ENCODE measurements at places on chromosomes 11 and 22.

- no peak for DNase-seq
Measured at GRCh38 chr11:101960231-101960630, 43.9 kb upstream of the ANGPTL5 start.

DNA sequence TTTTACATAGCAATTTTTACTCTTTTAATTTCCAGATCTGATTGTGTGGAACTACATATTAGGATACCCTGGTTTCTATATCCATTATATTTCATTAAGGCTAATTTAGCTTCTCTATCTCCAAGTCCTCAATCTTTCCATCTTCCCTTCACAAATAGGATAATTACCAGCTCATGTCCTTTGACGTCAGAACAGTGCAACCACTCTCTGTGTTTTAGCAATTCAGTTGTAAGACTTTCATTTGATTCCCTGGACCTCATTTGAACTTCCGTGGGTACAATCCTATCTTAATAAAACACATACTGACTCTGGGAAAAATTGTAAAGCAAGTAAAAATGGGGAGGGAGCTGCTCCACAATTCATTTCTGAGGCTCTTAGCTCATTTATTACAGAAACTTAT lies 52.8 kb downstream of the FAM76B start:
- no peak for DNase-seq

DNA sequence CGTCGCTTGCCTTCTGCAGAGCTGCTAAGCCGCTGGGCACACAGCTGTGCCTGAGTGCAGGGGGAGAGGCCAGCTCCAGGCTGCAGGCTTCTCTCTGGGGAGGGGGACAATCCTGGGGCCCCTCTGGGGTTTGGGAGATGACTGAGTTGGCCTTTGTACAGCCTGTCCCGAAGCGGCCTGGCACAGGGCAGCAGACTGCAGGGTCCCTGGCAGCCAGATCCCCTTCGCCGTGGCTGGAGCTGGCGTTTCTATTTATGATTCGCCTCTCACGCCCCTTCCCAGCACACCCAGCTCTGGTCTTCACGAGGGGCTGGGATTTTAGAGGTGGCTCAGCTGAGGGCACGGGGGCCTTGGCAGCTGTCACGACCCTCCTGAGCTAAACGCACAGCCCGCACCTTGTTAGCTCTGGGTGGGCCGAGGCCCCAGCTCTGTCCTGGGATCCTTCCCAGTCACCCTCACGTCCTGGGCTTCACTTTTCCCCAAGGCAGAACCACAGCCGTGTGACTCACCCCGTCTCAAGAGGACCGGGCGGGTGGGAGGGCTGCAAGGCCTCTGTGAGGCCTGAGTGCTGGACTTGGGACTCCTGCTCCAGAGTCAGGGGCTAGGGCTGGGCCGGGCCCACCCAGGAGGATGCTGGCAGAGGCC lies 18.4 kb downstream of the OSBPL5 start:
- DNase-seq: no peak

DNA sequence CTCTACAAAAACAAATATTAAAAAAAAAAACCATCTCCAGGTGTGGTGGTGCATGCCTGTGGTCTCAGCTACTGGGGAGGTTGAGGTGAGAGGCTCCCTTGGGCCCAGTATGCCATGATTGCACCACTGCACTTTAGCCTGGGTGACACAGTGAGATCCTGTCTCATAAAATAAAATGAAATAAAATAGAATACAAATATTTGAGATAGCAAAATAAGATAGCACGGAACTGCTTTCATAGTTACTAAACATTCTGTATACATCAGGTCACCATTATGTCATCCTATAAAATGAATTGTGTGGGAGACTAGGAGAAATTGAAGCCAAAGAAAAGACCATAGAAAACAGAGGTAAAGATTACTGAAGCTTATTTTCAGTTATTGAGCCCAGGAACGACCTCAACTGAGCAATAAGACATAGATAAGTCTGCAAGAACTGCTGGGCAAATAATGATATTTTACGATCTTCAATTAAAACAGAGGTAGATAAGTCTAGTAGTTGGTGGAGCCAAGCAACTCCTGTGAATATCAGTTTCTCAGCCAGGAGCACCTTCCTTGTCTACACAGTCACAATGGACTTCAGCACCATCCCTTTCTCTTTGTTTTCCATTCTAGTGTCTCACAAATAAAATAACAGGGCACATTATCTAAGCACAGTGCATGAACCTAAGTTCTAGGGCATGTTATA lies 9.9 kb downstream of the OR5M11 start:
- DNase-seq: no peak

All from neuronal stem cell (in vitro differentiated cells).